ENCODE measurements at places on chromosomes 2 and 18.
A peak's percentile ranks its signal among the peaks of the same experiment; 100 is the strongest.

DNA sequence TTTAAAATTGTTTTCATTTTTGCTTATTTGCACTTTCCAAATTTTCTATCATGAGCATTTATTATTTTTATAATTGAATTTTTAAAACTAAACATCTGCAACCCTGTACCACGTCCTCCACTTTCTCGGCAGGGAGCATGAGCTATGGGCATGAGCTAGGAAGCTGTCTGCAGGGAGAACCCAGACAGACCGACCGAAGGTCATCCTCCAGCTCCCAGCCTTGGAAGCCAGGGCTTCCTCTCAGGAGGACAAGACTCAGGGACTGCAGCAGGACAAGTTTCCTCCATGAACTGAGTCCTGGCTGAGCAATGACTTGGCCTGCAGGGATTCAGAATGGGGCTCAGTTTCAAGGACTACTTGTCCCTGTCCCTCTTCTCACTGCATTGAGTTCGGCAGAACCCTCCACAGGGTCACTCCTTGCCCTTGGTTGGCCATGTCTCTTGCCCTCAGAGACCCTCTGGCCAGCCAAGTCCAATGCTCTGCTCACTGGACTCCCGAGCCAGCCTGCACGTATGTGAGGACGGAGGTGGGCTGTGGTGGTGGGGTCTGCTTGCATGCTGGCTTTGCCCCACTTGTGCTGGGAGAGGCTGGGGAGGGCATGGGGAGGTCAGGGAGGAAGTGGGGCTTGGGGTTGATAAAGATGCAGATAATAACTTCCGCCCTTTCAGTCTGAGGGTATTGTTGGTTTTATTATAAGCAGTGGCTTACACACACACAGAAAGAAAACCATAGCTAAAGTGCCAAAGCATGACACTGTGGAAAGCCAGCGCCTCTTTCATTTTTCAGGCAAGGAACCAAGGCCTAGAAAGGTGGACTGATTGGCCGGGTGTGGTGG is 6.6 kb downstream of the NMUR1 start:
- no peak for DNase-seq

DNA sequence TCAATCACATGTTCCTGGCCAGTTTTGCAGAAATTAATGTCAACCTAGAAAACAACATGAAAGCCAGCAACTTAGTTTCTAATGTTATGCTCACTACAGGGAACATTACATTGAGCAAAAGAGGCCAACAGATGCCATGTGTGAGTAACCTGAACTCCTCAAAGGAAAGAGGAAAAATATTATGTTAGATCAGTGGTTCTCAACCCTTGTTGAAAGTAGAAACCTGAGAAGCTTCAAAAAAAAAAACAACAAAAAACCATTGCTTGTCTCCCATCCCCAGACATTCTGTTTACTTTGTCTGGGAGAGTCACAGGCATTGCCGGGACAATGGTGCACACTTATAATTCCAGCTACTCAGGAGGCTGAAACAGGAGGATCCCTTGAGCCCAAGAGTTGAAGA is 57.7 kb downstream of the METTL4 start:
- peak; percentile 10 for DNase-seq

DNA sequence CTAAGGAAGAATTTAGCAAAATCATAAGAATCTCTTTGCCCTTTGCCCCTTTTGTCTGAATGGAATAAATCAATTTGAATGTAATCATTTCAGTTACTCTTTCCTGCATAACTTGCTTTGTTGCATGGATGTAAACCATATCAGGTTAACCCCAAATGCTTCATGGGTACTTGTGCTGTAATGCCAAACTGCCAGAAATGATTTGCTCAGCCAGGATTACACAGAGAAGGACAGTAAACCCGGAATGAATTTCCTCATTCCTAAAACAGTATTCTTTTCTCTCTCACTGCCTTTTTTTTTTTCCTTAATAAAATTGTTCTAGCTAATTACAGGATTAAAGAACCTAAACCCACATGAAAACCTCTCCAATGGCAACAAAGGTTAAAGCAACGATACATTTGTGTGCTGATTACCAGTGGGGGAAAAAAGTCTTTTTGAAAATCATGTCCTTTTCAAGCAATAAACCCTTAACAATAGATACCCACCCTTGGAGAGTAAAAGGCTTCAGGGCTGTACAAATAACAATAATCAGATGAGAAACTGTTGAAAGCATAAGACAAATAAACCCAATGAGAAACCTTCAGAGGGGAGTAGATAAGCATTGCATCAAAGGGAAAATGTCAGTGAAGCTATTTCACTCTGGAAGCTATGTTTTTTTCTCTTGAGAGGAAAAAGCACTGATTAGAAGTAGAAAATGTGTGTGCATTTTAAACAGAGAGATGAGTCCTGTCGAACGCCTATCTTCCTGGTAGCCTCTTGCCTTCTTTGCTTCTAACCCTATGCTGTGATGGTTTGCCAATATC is 275.3 kb downstream of the CDH2 start:
- DNase-seq = no peak

GRCh38 chr18:24995755-24996154 is 356.2 kb downstream of the ZNF521 start:
- peak; percentile 70 for DNase-seq

DNA sequence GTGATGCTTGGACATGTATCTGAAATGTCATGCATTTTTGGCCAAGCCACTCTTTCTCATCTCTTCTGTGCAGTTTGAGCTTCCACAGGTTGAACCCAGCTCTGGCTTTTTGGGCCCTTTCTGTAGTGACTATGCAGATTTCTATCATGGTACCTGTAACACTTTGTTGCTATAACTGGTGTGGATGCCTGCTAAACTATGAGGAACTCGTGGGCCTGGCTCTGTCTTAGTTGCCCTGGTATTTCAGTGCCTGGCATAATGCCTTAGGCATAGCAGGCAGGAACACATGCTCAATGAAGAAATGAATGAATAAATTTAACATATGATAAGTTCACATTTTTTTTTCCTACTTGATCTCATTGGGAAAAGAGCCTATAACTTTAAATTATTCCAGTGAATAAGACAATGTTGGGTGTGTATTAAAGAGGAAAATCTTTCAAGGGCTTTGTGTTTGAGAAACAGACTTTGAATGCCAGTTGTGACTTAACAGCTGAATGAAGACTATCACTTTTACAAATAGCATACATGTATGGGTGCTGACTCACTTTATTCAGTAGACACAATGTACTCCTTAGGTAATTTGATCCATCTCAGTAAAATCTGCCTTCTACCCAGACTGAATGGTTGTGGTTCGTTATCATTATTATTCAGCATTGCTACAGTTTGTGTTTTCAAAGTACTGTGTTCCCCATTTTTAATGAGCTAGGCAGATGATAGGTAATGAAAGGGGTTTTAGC is 86.4 kb upstream of the MAP4K3 start:
- DNase-seq = peak; percentile 91

- peak; percentile 89 for DNase-seq
Measured at GRCh38 chr18:715626-716025, 3.2 kb upstream of the ENOSF1 start.

DNA sequence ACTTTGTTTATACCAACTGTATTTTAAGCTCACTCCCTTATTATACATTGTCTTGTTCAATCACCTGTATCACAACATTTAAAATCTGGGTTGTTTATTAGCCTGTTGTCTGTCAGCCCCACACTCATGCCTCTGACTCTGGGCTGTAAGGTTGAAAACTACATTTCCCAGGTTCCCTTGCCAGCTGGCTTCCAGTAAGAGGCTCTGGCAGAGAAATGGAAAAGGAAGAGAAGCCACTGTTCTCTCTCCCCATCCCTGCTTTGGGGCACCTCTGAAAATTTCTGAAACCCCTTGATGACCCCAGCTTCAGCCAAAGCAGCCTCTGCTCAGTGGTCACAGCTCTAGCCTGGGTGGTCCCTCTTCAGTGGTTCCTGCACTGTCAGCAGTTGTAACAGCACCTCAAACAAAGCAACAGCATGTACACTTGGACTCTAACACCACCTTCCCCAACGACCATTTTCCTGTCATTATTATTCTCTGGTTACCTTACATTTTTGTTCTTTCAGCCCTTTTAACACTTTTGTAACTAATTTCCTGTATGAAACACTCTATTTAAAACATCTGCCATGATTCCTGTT is 108.9 kb upstream of the LGALSL start:
- no peak for DNase-seq

DNA sequence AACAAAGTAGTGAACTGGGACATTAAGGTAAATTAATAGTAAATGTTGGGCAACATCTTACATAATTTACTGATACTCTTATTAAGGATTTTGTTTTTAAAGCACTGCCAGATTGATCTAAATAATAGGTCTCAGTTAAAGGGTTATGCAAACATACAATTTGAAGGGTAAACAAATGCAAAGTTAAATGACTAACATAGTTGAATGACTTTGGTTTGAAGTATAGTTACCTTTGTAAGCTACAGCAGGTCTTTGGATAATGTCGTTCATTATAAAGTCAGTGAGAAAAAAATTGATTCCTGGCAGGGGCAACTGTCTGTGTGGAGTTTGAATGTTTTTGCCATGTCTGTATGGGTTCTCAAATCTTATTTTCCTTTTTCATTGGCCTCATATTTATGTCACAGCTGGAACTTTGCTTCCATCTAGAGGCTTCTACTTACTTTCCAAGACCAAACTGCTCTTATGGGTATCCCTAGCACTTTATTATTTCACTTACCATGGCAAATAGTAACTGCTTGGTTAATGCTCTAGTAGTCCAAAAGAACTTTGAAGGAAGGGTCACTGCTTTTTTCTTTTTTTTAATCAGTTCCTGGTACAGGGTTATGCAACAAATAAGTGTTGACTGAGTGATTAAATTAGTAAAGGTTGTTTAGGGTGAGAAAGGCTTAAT is 107.8 kb downstream of the NBEAL1 start:
- DNase-seq = no peak

DNA sequence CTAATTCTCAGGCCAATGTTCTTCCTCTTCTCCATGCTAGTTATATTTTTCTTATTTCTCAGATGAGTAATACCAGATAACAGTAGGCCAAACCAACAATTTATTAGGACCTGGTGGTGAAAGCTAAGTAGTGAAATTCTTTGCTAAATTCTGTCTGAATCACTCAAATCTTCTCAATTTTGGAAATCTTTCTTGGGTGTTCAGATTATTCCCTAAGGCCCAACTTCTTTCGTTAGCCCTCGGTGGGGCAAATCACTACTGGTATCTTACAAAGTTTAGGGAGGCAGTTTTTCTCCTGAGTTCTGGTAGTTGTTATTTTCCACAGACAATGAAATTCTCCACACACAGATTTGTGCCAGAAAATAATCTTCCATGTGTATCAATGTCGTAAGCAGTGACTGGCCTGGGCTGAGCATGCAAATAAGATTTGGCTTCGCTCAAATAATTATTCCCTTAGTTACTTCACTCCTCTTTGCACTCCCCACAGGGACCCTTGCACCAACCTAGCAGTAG is 443.5 kb upstream of the SLC14A2 start:
- peak; percentile 93 for DNase-seq

DNA sequence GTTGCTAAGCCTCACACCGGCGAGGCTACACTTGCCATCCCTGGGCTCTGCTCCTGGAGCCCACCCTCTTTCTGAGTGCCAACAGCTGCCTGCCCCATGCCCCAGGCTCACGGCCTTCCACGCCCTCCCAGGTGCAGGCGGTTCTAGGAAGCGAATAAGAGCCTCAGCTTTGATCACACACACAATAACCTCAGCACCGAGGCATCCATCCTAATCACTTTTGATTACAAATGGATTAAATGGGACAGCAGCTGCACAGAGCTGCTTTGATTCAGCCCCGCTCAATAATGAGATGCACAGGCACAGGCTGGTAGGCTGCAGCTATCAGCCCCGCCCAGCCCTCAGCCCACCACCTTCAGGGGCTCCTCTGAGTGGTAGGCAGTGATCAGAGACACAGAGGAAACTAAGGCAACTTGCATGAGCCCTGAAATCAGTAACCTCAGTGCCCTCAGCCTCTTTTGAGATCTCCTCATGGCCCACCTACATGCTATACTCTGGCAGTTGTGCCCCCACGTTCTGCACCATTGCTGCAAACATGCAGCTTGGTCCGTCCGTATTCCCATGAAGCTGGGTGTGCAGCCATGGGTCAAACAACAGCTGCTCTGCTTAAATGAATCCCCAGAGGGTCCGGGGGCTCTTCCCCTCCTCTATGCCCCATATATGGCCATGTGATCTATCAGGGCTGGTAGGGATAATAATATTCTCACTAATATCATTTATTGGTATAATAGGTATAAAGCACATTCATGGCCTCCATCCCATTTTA is 171.4 kb downstream of the SETBP1 start:
- DNase-seq = no peak

DNA sequence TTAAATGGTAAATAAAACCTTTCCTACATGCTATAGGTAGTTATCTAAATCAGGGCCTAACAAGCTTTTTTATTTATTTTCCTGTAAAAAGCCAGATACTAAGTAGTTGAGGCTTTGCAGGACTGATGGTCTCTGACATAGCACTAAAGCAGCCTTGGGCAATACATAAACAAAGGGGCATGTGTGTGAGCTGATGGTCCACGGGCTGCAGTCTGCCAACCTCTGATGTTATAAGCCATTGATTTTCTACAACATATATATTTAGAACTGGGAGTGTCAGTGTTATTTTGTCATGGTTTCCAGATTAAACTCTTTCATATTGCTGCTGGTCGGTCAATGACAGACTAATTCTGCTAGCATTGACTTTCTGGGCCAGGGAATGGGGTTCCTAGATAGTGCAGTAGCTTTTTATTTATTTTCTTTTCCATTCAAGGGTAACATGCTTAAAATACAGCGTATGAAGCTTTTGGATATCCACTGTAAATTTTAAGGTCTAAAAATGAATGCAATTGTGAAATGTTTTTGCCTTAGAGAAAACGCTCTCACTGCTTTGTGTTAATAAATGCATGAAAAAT is 134.0 kb downstream of the NEDD4L start:
- no peak for DNase-seq

DNA sequence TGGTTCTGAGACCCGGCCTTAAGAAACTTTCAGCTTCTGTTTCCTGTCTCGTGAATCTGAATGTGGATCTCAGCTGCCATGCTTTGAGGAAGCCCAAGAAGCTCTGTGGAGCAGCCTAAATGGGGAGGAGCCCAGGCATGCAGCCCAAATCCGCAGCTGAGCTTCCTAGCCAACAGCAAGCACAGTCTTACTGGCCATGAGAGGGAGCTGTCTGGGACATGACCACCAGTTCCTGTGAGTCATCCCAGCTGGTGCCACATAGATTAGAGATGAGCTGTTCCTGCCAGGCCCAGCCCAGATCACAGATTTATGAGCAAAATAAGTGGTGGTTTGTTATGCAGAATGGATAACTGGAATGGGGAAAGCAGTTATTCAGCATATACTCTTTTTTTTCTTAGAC is 224.4 kb upstream of the APCDD1 start:
- DNase-seq = peak; percentile 92

DNA sequence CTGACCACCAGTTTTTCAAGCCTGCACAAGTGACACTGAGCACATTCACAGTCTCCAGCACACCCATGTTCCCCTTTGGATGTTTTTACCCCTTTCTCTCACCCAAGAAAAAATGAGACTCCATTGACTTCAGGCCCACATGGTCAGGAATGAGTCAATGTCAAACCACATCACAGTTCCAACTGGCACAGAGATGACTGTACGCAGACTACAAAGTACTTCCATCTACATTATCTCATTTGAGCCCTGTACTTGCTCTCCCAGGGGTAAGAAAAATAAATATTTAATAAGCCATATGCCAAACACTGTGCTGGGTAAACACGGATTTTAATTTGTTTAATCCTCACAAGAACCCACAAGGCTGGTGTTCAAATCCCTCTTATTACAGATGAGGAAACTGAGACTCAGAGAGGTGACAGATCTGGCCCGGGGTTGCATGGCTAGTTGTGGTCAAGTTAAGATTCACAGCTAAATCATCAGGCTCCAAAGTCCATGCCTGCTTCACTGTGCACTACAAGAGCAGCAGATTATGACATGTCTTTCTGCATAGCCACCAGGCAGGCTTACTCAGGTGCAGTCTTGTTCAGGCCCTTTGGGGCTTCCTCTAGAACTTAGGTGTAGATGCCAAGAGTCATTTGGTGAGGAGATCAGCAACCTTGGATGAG is 106.1 kb downstream of the TXNL1 start:
- peak; percentile 74 for DNase-seq
